ENCODE measurements at places on chromosomes 4 and X.

- DNase-seq = no peak
These were observed 33.6 kb upstream of the TAPT1 start for GRCh38 chr4:16259889-16260246.

GRCh38 chr4:133156096-133156495, 7.0 kb downstream of the PCDH10 start:
- no peak for DNase-seq

GRCh38 chrX:774536-774935, 143.9 kb downstream of the SHOX start:
- DNase-seq = no peak

GRCh38 chrX:49838374-49838773, 9.3 kb downstream of the PAGE4 start:
- peak; percentile 20 for DNase-seq

DNA sequence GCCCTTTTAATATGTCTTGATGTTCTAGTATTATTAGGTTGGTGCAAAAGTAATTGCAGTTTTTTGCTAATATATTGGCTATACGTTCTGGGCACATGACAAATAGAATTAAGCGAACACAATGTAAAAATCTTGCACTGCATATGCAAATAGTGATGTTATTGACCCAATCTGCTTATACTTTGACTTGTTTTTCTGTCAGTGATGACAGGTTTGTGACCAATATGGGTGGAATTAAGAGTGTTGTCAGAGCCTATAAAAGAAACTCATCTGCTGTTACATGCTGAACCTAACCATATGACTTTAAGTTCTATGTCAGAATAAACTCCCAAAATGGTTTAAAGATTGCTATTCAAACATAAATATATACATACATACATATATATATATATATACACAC, 30.7 kb upstream of the HPGD start:
- DNase-seq = no peak

- DNase-seq = no peak
These were observed 444.1 kb downstream of the BCOR start for GRCh38 chrX:39653691-39654090.

DNA sequence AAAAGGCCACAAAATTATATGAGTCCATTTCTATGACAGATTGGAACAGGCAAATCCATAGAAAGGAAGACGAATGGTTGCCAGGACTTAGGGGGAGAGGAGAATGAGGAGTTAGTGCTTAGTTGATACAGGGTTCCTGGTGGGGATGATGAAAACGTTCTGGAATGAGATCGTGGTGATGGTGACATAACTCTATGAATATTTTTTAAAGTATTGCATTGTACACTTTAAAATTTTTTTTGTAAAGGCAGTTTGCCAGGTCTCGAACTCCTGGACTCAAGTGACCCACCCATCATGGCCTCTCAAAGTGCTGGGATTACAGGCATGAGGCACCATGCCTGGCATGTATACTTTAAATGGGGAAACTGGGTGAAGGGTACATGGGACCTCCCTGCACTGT, 9.9 kb upstream of the CCNQ start:
- DNase-seq = no peak

DNA sequence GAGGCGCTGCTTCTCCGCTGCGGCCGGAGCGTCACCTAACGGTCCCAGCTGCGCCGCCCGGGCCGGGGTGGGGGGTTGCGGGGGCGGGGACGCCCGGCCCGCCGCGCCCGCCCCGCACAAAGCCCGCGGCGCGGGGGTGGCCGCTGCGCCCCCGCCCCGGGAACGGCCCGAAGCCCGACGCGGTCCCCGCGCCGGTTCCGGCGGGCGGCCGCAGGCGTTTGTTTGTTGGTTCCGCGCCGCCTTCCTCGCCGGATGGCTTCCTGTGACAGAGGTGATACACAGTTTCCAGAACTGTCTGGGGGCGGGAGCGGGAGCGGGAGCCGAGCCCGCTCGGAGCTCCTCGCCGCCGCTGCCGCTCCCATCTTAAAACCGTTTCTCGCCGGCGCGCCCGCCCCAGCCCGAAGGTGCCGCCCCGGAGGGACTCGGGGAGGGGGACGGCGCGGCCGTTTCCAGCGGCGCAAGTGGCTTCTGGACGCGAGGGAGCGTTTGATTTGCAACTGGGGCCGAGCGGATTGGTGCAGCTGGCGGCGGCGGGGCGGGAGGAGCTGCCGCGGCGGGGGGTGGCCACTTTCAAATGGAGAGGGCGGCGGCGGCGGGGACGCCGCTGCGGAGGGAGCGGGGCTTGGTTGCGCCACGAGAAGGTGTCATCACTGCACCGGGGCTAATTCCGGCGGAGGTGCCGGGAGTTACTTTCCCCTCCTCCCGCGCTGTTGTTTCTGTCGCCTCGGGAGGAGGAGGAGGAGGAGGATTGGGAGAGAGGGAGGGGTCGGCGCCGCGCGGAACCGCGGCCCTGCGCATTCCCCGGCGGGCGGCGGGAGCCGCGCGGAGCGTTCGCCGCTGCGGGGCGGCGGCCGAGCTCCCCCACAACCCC, 2.3 kb downstream of the JADE1 start:
- peak; percentile 88 for DNase-seq

GRCh38 chrX:25020905-25021449, 5.2 kb upstream of the ARX start:
- peak; percentile 56 for DNase-seq

DNA sequence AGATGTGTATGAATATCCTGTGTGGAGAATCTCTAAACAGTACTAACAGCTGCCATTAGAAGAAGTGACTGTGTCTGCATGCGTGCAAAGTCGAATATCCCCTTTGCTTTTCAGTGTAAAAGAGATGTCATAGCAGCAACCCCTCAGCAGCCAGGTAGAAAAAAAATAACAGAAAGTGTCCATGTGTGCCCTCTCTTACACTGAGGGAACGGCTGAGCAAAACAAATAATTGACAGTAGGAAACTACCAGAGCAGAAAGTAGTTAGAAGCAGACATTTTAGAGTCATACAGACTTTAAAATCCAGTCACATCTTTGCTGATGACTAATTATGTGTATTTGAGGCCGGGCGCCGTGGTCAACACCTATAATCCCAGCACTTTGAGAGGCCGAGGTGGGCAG, 370.8 kb downstream of the GPM6A start:
- no peak for DNase-seq

GRCh38 chr4:52625216-52625615, 33.9 kb downstream of the USP46 start:
- no peak for DNase-seq

GRCh38 chrX:109952985-109953905, 49.7 kb upstream of the TMEM164 start:
- DNase-seq = no peak

DNA sequence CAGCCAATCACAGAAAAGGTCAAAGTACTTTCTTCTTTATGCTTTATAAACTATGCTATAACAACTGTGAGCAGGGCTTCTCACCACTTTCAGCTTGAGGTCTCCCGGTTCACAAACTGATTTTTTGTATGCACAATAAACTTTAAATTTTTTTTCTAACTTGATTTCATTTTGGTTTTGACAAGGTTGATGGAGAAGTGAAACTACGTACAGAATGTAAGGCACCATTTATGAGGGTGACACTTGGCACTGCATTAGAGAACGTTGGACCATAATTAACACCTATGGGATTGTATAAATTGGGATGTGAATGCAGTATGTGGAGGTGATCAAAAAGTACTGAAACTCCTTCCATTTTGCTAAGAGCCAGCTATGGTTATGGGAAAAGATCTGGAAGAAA, 857.9 kb upstream of the HTR2C start:
- no peak for DNase-seq

- no peak for DNase-seq
These were observed 189.5 kb upstream of the TAPT1 start for GRCh38 chr4:16415751-16416150.

GRCh38 chrX:54066841-54067240, 22.6 kb upstream of the PHF8 start:
- DNase-seq = no peak

DNA sequence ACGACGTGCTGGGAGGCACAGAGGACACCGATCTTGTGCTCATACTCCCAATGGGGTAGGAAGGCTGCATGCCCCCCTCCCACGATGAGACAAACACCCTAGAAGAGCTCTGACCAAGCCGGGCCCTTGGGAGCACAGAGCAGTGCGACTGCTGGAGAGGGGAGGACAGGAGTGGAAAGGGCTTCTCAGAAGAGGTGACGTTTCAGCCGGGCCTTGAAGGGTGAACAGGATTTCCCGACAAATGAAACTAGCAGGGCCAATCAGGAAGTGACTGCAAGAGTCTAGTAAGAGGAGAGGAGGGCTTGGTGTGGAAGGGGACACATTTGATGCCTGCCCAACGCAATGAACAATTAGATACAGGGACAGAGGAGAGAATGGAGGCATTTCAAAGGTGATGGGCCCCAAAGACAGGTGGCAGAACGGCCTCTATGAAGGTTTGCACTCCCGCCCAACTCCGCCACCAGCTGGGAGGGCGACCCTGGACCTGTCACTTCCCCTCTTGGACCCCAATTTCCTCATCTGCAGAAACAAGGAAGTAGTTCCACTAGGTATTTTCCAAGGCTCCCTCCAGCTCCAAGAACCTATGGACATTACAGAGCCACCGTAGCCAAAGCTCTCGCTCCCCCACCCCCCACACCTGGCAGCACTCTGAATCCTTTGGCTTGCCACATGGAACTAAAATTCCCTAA, 3.9 kb downstream of the HCFC1 start:
- no peak for DNase-seq

DNA sequence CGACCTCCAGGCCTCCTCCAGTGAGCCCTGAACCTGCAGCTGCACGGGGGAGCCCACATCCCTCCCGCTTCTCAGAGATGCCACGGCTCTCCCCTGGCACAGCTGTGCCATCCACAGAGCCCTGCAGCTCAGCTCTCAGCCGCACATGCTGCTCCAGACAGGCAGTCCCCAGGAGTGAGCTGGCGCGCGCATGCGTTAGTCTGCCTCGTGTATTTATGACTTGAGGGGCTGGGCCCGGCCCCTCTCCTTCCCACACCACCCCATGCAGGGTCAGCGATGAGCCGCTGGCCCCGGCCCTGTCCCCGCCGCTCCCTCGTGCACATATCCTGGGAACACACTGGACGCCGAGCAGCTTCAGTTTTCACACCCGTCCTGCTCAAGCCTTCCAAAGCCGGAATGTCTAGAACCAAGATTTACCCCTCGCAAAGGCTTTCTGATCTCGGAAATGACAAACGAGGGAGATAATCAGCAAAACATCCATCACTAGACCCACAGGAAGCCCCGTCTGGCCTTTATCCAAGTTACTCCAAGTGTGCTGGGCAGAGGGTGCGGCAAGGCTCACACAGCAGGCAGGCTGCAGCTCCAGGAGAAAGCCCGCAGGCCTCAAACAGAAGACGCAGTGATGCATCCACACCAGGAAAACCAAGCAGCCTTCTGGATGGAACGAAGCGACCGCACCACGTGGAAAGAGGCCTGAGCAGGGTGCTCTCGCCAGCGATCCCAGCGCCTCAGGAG, 24.3 kb downstream of the GAK start:
- no peak for DNase-seq

- DNase-seq = no peak
These were observed 3.2 kb upstream of the NFKB1 start for GRCh38 chr4:102497986-102498385.

DNA sequence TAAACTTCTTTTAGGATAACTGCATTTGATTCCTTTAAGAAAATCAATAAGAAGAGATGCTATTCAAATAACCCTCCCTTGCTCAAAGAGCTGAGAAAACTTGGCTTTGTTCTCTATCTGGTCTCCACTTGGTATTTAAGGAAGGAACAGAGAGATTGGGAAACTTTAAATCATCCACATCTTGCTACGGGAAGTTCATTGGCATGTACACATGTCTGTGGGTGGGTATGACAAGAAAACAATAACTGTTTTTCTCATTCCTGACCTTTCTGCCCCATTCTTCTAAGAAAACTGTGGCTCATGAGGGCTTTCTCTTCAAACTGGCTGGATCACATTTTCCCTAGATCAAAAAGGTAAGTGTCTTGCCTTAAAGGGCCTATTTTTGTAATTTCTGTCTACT, 6.0 kb downstream of the SEL1L3 start:
- DNase-seq = no peak

DNA sequence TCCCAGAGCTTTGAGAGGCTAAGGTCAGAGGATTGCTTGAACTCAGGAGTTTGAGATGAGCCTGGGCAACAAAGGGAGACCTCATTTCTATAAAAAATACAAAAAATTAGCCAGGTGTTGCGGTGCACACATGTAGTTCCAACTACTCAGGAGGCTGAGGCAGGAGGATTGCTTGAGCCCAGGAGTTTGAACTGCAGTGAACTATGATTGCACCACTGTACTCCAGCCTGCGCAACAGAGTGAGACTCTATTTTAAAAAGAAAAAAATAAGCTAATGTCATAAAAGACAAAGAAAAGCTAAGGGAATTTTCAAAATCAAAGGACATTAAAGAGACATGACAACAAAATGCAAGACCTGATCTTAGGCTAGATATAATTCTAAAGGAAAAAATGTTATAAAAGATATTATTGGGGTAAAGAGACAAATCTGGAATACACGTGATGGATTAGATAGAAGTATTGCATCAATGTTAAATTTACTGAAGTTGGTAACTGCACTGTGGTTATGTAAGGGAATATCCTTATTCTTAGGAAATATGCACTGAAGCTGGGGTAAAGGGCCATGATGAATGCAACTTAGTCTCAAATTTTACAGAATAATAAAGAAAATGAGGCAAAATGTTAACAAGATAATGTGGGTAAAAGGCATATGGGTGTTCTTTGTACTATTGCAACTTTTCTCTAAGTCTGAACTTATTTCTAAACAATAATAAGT, 75.2 kb downstream of the SPRY1 start:
- no peak for DNase-seq

DNA sequence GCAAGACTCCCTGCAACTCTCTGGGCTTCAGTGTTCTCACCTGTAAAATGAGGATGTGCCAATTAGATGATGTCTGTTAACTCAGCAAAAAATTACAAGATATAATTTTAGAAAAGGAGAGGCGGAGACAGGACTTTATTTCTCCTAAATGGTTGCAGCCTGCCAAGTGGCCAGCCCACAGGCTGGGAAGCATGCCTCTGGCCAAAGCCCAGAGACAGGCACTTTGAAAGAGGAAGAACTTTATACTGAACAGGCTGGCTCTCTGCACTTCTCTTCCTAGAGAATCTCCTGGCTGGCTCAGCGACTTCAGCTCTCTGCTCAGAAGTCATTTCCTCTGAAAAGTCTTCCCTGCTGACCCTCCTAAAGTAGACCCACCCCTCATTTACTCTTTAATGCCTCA, 3.7 kb downstream of the PRDM5 start:
- DNase-seq = no peak

GRCh38 chrX:116238567-116239255, 68.2 kb downstream of the AGTR2 start:
- no peak for DNase-seq

DNA sequence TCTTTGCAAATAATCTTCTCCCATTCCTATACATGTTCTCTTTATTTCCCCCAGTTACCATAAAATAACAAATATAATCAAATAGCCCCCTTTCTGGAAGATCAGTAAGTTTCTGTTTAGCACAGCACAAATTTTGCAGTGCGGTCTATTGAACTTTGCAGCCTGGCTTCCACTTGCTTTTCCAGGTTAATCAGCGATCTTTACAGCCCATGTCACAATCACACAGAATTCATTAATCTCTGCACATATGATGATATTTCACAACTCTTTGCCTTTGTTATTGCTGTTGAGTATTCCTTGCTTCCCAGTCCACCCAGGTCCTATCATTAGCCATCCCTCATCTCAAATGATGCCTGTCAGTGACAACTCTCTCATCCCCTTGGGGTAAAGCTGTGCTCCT, 2358.0 kb downstream of the PCDH7 start:
- DNase-seq = no peak

All from NCI-H146 (cell line).